CD8-positive, alpha-beta memory T cell (primary cell): ENCODE measurements at places on chromosomes 11 and 22. TPM values are rescaled to one million over a fixed set of nuclear protein-coding genes. Genes with fewer than 3 reads are reported as not detected.

Gene YAP1
- total RNA-seq = 0.20 TPM

Gene TUBA8
- total RNA-seq = 1.2 TPM

- peak; percentile 80 for DNase-seq
Measured at GRCh38 chr11:118338637-118339061, 3.9 kb downstream of the CD3D start.

GRCh38 chr11:67267188-67268080 is 1.2 kb downstream of the GRK2 start:
- DNase-seq = no peak

GRCh38 chr11:65040520-65040846 is 527 bp upstream of the SAC3D1 start:
- DNase-seq = no peak

DNA sequence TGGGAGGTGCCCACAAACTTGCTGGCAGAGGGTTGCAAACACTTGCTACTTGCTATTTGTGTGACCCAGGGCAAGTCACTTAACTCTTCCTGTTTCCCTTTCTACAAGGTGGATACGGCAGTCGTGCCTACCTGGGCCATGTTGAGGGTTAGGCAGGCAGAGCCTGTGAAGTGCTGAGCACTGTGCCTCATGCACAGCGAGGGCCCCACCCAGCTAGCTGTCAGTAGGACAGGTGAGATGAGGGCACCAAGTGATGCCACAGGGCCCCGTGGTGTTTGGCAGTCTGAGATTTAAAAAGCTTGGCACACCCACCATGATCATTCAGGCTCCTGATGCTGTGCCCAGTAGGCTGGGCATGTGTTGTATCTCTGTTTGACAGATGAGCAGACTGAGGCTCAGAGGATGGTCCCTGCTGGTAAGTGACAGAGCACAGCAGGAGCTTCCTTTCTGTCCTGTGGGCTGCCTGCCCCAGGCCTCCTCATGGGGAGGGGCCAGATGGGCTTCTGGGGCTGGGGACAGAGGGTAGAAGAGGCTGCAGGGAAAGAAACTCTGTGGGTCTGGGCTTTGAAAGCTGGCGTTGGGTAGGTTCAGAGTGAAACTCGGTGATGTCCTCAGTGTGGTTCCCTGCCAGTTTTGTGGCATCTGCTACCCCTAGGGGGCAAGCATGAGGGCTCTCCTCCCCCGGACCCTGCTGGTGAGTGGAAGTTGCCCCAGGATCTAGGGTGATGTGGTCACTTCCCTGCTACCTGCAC is 59.3 kb downstream of the TSPAN18 start:
- DNase-seq = no peak
